ENCODE measurements at places on chromosomes 12 and 14.
A peak's percentile ranks its signal among the peaks of the same experiment; 100 is the strongest.

GRCh38 chr14:101007004-101007614 lies 103.6 kb upstream of the RTL1 start:
- DNase-seq, result no peak

GRCh38 chr14:61720294-61720661 lies 25.0 kb downstream of the HIF1A start:
- no peak for DNase-seq

DNA sequence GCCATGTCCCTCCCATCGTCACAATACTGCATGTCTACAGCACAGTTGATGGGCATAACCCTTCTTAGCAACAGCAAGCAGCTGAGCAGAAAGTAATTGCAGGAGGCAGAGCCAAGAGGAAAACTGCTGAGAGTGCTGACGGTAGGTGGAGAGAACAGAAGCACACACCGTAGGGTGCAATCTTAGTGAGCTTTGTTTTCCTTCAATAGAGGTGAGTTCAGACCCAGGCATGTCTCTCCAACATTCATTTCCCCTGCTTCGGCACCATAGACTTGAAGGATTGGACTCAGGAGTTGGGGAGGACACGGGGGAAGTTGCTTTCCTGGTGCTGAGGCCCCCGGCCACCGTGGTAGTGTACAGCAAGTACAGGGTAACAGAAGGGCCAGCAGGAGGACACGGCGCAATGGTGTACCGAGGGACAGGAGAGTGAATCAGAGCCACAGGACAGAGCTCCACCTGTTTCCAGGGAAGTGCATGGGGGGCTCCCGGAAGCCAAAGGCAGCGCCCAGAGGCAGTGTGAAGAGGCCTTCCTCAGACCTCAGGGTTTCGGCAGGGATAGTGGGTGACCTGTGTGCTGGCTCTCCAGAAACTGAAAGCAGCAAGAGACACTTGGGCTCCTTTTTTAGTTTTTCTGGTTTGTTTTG lies 36.3 kb upstream of the SINHCAF start:
- DNase-seq, result peak; percentile 15

- DNase-seq, result no peak
These were observed 108.7 kb downstream of the BTG1 start for GRCh38 chr12:92036771-92037453.

GRCh38 chr12:8026291-8026900 lies 6.1 kb upstream of the FOXJ2 start:
- peak; percentile 98 for DNase-seq

DNA sequence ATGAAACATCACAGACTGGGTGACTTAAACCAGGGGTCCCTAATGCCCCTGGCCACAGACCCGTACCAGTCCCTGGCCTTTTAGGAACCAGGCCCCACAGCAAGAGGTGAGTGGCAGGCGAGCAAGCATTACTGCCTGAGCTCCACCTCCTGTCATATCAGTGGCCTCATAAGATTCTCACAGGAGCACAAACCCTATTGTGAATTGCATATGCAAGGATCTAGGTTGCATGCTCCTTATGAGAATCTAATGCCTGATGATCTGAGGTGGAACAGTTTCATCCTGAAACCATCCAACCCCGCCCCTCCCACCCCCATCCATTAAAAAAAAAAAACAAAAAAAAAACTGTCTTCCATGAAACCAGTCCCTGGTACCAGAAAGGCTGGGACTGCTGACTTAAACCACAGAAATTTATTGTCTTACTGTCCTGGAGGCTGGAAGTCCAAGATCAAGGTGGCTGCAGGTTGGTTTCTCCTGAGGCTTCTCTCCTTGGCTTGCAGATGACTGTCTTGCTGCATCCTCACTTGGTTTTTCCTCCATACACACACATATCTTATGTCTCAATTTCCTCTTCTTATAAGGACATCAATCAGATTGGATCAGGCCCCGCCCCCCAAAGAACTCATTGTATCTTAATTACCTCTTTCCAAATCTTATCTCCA lies 235.9 kb downstream of the CHST11 start:
- DNase-seq, result no peak

DNA sequence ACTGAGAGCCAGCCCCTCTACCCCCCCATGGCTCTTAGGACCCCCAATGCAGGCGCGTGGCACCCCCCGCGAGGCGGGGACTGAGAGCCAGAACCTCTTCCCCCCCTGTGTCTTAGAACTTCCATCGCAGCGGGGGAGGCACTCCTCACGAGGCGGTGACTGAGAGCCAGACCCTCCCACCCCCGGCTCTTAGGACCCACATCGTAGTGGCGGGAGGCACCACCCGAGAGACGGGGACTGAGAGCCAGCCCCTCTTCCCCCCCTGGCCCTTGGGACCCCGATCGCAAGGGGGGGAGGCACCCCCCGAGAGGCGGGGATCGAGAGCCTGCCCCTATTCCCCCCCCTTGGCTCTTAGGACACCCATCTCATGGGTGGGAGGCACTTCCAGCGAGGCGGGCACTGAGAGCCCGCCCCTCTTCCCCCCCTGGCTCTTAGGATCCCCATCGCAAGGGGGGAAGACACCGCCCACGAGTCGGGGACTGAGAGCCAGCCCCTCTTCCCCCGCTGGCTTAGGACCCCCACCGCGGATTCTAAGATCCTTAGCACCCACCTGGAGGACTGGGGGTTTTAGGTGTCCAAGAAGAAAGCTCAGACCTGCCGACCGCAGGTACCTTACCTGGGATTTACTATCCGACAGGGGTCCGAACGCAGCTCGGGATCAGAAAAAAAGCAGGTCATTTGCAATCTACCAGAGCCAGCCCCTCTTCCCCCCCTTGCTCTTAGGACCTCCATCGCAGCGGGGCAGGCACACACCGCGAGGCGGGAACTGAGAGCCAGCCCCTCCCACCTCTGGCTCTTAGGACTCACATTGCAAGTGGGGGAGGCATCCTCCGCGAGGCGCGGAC lies 44.9 kb downstream of the DDX11 start:
- DNase-seq, result peak; percentile 40

Data from stimulated activated naive CD8-positive, alpha-beta T cell treated with anti-CD3 and anti-CD28 coated beads, Interleukin-15, amount 100 ng/mL, for 72 hours (primary cell).